ENCODE measurements at places on chromosomes 4 and X.

DNA sequence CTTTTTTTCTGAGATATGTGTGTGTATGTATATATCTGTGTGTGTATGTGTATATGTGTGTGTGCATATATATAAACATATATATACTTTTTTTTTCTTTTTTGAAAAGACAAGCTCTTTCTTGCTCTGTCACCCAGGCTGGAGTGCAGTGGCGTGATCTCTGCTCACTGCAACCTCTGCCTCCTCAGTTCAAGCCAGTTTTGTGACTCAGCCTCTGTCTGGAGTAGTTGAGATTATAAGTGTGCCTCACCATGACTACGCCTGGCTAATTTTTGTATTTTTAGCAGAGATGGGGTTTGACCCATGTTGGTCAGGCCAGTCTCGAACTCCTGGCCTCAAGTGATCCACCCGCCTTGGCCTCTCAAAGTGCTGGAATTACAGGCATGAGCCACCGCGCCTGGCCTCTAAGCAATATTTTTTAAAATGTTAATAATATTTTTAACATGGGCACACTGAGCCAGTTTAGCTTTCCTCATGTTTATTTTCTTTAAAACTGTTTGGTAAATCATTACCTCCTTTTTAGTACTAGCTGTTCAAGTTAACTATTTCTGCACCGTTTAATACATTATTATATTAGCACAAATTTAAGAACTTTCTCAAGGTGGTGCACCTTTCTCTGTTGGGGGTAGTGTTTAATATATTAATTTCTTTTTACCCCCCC, 33.3 kb downstream of the BBS12 start:
- no peak for DNase-seq

- DNase-seq: no peak
Measured at GRCh38 chrX:50643525-50644137, 170.4 kb downstream of the SHROOM4 start.

- DNase-seq: no peak
Measured at GRCh38 chrX:70444326-70444945, at the start of gene DLG3. TSS of gene DLG3 (plus strand) at chrX:70444835. CDS start at chrX:70445202, 367 bp downstream.

GRCh38 chr4:187826725-187827124, 168.8 kb upstream of the ZFP42 start:
- DNase-seq: no peak

DNA sequence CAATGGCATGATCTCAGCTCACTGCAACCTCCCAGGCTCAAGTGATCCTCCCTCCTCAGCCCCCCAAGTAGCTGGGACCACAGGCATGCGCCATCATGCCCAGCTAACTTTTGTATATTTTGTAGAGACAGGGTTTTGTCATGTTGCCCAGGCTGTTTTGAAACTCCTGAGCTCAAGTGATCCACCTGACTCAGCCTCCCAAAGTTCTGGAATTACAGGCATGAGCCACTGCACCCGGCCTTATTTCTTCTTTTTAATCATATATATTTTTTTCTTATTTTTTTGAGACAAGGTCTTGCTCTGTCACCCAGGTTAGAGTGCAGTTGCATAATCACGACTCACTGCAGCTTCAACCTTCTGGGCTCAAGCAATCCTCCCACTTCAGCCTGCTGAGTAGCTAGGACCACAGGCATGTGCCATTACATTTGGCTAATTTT, 184.0 kb downstream of the TSPAN5 start:
- DNase-seq: no peak

- no peak for DNase-seq
Measured at GRCh38 chrX:97602465-97603258, 719.0 kb downstream of the RPA4 start.
